GM03348 (cell line): ENCODE measurements at places on chromosomes 6 and 20.

DNA sequence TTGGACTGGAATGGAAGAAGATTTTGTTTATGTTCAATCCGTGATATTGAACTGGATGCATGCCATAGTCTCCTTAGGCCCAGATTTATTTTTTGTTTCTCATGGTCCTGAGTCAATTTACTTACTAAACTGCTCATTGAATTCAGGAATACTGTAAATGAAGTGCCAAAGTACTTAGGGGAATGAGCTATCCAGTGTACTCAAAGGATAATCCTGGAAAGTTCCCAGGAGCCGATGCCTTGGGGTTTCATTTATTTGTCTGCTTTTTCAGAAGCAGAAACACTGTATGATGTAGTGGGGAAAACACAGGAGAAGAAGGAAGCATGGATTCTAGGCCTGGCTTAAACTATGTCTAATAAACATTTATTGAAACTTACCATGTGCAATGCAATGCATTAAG, 56.1 kb upstream of the THEMIS start:
- DNase-seq: no peak

DNA sequence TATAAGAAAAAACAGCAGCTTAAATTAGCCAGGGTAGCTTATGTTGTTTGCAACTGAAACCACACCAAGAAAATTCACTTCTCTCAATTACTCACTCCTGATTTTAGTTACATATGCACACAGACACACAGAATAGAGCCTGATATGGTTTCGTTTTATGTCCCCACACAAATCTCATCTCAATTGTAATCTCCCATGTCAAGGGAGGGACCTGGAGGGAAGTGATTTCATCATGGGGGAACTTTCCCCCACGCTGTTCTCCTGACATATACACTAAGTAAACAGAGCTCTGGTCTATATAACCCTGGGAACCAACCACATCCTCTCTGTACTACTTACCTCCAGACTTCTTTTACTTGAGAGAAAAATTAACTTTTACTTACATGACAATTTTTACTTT, 9.8 kb downstream of the OR12D1 start:
- no peak for DNase-seq

- DNase-seq: no peak
Observed at GRCh38 chr6:42817907-42818306, 36.1 kb downstream of the BICRAL start.

DNA sequence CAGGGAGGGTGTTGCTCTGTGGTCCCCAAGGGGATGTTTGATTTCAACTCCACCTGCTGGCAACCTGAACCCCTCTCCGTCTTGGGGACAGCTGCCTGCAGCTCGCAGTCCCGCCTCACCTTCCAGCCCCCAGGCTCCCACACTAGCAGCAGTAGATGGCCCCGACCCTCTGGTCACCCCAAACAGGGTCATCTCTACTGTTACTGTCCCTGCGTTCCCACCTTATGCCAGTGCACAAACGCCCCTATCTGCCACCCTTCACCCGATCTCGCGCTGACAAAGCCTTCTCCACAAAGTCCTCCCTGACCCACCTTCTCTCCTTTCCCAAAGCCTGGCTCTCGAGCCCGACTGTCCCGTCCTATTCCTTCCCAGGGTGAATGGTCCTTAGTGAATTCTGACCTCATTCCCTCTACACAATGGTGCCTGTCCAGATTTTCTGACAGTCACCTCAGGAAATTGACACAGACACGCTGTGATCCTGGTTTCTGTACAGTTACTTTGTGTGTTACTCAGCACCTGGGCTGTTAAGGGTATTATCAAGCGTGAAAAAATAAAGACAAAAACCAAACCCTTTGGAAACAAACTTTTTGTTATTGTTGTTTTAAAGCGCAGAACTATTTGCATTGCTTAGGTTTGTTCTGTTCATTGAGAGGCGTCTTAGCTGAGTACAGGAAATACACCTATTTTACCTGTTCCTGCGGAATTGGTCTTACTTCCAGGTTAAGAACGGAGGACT, 728 bp downstream of the FUT9 start:
- DNase-seq: no peak

- DNase-seq: no peak
Observed at GRCh38 chr6:37479266-37479854, 20.3 kb downstream of the CCDC167 start.

GRCh38 chr6:128724738-128725137, 158.2 kb upstream of the LAMA2 start:
- no peak for DNase-seq

DNA sequence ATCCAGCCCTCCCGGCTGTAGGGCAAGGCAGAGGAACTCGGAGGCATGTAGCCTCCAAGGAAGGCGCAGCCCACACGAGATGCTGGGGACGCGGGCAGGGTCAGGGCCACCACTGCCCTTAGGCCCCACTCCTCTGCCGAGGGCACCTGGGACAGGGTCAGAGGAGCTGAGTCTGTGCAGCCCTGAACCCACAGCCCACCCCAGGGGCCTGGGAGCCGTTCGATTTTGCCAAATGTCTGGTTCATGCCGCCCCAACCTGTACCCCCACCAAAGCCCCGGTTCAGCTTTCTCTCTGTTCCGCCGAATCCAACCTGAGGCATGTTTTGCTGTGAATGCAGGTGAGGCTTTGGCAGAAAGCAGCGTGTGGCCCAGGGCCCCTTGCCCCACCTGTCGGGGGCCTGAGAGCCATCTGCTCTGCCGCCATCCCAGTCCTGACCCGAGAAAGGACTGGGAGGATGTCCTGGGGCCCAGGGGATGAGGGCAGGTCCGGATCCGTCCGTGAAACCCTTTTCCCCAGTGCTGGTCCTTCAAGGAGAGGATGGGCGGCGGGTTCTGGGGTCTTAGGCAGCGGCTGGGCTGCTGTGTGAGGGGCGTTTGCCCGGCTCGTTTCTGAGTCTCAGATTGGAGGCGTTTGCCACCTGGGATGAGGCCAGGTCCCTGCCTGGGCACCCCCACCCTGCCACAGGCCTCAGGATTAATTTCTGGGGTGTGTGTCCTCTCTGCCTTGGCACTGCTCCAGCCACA, 79.3 kb upstream of the GATA5 start:
- DNase-seq: no peak

- no peak for DNase-seq
Observed at GRCh38 chr6:13664703-13665352, 46.8 kb downstream of the RANBP9 start.

DNA sequence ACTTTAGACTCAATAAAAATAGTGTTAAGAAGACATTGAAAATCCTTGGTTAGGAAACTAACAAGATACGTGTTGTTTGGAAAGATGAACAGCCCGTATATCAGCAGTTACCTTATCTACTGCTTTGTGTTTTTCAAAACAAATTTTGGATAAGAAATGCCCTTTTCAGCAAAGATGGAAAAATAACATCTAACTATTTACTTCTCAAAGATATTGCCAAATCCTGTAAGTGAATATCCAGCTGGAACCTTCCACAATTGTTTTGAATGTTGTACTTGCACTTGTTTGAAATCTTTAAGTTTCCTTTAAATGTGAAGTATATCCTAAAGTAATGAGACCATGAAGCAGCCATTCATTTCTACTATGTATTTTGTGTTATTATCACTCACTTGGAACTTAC, 14.6 kb downstream of the TAGAP start:
- no peak for DNase-seq

- no peak for DNase-seq
Observed at GRCh38 chr20:20411836-20412235, 43.9 kb downstream of the INSM1 start.

DNA sequence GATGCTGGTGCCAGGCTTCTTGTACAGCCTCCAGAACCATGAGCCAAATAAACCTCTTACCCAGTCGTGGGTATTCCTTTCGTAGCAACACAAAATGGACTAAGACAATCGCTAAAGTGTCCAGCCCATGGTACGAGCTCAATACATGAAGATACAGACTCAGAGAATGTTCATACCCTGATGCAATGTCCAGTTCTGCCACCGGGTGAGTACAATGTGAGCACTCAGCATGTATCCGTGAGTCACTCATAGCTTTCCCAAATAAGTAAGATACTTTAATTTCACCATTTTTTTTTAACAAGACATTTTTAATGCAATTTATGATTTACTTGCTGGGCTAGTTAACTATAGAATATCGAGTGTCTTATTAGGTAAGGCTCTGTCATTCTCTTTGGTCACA, 26.7 kb upstream of the PDE10A start:
- DNase-seq: no peak

DNA sequence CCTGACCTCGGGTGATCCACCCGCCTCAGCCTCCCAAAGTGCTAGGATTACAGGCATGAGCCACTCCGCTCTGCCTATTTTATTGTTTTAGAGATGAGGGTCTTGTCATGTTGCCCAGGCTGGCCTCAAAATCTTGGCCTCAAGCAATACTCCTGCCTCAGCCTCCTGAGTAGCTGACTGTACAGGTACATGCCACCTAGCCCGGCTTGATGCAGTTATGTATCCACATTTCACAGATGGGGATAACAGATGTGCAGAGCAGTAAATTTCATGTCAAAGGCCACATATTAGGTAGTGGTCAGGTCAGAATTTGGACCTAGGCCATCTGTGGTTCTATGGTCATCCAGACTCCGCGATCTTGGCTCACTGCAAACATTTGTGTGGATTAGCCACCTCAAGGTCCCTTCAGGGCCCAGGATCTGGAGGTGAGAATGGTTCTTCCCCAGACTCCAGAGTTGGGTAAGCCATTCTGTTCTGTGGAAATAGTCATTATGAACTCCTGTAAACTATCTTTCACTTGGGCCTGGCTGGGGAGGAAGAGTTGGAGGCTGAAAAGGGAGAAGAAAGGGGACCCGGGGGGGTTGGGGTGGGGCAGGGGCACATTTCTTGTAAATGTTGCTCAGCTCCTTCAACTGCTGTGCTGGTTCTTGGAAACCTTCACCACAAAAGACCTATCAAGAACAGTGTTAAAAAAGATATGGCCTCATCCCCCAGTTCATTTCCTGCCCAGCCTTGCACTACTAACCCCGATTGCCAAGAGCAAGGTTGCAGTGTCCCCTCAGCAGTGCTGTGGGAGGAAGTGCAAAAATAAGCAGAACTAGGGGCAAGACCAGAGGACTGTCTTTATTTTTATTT, 13.0 kb downstream of the PIM1 start:
- DNase-seq: no peak

DNA sequence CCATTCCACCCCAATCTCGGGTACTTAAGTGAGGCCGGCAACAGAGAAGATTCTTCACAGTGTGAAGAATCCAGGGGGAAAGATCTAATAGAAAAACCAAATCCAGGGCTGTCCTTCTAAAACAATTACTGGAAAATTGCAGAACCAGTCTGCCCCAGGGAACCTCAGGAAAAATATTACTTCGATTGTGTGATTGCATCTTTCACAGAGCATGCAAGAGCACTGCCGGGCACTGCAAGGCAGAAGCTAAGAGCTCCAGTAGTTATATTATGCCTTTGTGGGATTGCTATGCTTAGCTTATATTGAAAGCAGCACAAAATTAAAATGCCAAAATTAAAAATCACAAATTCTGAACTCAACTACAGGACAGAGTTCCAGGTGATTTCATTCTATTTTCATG, 175.9 kb downstream of the HACE1 start:
- no peak for DNase-seq

DNA sequence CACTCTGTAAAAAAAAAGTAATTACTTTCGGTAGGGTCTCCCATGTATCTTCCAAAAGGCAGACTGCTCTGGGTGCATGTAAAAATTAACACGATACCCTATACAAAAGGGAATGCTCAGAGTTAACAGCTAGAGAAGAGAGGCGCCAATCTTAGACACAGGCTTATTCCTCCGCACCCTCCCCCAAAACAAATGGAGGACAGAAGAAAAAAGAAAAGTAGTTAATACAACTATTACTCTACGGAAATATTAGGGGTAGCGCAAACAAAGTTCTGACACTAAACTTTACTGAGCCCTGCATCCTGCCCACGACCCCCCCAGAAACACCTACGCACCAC, 331 bp upstream of the UFL1 start:
- no peak for DNase-seq

DNA sequence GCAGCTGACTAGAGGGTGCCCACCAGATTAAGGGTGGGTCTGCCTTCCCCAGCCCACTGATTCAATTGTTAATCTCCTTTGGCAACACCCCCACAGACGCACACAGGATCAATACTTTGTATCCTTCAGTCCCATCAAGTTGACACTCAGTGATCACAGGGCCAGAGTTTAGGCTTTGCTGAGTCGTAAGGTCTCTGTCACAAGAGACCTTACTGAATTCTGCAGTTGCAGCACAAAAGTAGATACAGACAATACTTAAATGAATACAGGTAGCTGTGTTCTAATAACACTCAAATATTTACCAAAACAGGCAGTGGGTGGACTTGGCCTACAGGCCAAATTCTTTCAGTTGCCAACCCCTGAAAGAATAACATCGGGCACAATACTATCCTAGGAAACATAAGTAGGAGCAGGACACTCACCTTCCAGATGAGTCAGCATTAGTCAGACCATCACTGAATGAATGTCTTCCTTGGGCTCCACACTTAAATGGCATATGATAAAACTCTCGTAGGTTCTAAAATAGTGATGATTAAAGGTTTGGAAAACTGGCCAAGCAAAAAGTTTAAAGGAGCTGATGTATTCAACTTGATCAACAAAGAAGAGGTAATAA, 190.0 kb downstream of the UBE3D start:
- DNase-seq: peak; percentile 50

DNA sequence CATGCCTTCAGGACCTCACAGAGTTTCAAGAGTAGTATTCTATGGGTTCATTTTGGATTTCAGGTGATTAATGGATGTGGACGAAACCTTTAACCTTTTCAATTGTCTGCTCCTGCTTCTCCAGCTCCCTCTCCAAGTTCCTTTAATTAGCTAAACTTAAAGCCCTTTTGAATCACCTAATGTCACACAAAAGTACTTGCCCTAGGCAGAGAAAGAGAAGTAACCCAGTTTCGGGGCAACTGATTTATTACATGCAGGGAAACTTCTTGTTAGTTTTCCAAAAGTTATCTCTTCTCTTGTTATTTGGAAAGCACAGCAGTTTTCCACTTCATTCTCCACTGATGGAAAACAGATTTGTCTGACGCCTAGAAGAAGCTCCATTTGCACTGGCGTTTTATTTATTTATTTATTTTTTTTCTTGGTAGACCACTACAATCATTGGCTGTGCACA, 407.7 kb upstream of the JARID2 start:
- peak; percentile 32 for DNase-seq

- no peak for DNase-seq
Observed at GRCh38 chr6:108660251-108660650, 99.5 kb downstream of the FOXO3 start.

GRCh38 chr6:169072127-169073042, 181.3 kb downstream of the THBS2 start:
- no peak for DNase-seq

DNA sequence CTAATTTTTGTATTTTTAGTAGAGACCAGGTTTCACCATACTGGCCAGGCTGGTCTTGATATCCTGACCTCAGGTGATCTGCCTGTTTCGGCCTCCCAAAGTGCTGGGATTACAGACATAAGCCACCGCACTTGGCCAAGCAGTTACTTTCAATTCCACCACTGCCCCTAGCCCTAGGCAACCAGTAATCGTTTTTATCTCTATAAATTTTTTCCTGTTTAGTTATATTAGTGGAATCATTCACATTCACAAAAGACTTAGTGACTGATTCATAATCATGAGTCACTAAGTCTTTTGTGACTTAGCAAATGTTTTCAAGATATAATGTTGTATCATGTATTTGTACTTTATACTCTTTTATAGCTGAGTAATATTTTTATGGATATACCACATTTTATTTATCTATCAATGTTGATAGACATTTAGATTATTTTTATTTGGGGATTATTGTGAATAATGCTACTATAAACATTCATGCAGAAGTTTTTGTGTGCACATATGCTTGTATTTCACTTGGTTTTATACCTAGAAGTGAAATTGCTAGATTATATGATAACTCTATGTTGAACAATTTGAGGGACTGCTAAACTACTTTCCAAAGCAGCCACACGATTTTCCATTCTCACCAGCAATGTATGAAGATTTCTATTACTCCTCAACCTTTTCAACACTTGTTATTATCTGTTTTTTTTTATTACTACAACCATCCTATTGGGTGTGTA, 421.4 kb upstream of the ID4 start:
- DNase-seq: peak; percentile 50
